ENCODE measurements at places on chromosomes 6 and 20. TPM values are rescaled to one million over a fixed set of nuclear protein-coding genes. Genes with fewer than 3 reads are reported as not detected.

GRCh38 chr20:51374456-51374830 lies 168.1 kb downstream of the NFATC2 start:
- H3K27me3 ChIP-seq, result no peaks in the 10 kb centered on the region
- no peaks in the 10 kb centered on the region for H3K4me1 ChIP-seq
- H3K27ac ChIP-seq, result no peak overlapping the region
- H3K4me3 ChIP-seq, result no peak overlapping the region
- no peak for DNase-seq

GRCh38 chr6:44064089-44064947 lies 62.9 kb downstream of the MRPL14 start:
- DNase-seq, result no peak
- no peak overlapping the region for H3K4me3 ChIP-seq
- H3K27me3 ChIP-seq, result no peaks in the 10 kb centered on the region
- no peaks in the 10 kb centered on the region for H3K36me3 ChIP-seq

DNA sequence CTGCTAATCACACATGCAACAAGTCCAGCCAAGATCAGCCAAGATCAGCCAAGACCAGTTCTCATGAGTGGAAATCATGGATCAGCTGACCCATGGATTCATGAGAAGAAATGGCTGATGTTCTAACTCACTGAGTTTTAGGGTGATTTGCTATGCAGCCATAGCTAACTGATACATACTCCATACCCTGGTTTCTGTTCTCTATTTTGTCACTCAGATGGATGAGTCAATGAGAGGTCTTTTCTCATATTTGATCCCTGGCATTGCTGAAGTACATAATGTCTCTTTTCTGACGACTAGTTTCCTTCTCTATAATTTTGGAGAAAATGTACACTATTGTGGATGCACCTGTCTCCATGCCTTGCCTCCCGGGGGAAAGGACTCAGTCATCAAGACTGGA lies 118.4 kb upstream of the LY86 start:
- no peak overlapping the region for H3K4me3 ChIP-seq
- DNase-seq, result no peak
- H3K27ac ChIP-seq, result no peak overlapping the region
- no peaks in the 10 kb centered on the region for H3K4me1 ChIP-seq
- no peaks in the 10 kb centered on the region for H3K36me3 ChIP-seq
- no peaks in the 10 kb centered on the region for H3K27me3 ChIP-seq

DNA sequence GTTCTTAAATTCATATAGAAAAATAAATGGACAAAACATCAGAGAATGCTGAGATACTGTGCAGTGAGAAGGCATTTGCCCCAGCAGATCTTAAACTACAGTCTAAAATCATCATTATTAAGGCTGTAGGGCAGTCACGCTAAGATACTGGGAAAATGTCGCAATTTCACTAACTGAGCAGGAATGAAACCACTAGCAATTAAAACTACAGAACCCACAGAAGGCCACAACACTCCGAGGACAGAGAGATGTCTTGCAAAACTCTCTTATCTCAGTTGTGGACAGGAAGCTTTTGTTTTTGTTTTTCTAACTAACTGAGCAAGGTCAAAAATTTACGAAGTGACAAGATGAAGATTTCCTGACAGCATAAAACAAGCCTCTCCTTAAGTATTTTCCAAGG lies 18.2 kb downstream of the GNAS-AS1 start:
- no peaks in the 10 kb centered on the region for H3K4me1 ChIP-seq
- H3K27me3 ChIP-seq, result no peaks in the 10 kb centered on the region
- DNase-seq, result no peak
- H3K4me3 ChIP-seq, result no peak overlapping the region
- no peaks in the 10 kb centered on the region for H3K36me3 ChIP-seq

- no peaks in the 10 kb centered on the region for H3K4me1 ChIP-seq
- H3K4me3 ChIP-seq, result no peak overlapping the region
- peak; percentile 96 for DNase-seq
- no peaks in the 10 kb centered on the region for H3K36me3 ChIP-seq
Observed at GRCh38 chr6:160766989-160767646, 65.1 kb downstream of the PLG start.

GRCh38 chr6:138349891-138350290 lies 27.8 kb upstream of the SMIM28 start:
- no peaks in the 10 kb centered on the region for H3K27me3 ChIP-seq
- DNase-seq, result no peak
- no peaks in the 10 kb centered on the region for H3K4me1 ChIP-seq

GRCh38 chr6:80523010-80523409 lies 416.5 kb downstream of the BCKDHB start:
- no peaks in the 10 kb centered on the region for H3K4me1 ChIP-seq
- H3K4me3 ChIP-seq, result no peak overlapping the region
- no peak for DNase-seq
- no peaks in the 10 kb centered on the region for H3K27me3 ChIP-seq
- no peaks in the 10 kb centered on the region for H3K36me3 ChIP-seq

- H3K27me3 ChIP-seq, result no peaks in the 10 kb centered on the region
- H3K4me3 ChIP-seq, result no peak overlapping the region
- H3K4me1 ChIP-seq, result no peaks in the 10 kb centered on the region
- no peak for DNase-seq
- H3K27ac ChIP-seq, result no peak overlapping the region
Observed at GRCh38 chr6:104908888-104909525, 47.9 kb upstream of the LIN28B start.

- no peak for DNase-seq
- no peaks in the 10 kb centered on the region for H3K4me1 ChIP-seq
- H3K36me3 ChIP-seq, result no peaks in the 10 kb centered on the region
- H3K4me3 ChIP-seq, result no peak overlapping the region
Observed at GRCh38 chr6:24971067-24971466, 35.3 kb upstream of the RIPOR2 start.

DNA sequence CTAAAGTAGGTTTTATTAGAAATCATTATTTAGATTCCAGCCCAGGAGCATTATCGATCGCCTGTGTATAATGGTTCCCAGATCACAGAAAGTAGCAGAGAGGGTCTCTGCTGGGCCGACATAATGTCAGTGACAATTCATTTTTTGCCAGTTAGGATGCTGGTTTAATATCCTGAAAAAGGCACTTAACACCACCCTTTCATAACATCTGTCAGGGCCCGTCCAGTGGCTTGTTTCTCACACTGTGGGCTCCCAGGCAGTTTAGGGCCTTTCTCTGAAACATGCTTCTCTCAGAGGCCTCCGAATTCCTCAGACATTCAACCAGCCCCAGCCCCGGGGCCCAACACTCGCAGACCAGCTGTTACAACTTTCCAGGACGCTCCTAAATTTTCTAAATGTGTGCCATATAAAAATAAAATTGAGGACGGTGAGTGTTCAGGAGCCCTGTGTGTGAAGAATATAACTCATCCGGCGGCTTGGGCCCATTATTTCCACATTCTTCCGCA lies 108.6 kb upstream of the EYA4 start:
- no peak for DNase-seq
- no peaks in the 10 kb centered on the region for H3K4me1 ChIP-seq
- H3K4me3 ChIP-seq, result no peak overlapping the region
- H3K27ac ChIP-seq, result no peak overlapping the region

DNA sequence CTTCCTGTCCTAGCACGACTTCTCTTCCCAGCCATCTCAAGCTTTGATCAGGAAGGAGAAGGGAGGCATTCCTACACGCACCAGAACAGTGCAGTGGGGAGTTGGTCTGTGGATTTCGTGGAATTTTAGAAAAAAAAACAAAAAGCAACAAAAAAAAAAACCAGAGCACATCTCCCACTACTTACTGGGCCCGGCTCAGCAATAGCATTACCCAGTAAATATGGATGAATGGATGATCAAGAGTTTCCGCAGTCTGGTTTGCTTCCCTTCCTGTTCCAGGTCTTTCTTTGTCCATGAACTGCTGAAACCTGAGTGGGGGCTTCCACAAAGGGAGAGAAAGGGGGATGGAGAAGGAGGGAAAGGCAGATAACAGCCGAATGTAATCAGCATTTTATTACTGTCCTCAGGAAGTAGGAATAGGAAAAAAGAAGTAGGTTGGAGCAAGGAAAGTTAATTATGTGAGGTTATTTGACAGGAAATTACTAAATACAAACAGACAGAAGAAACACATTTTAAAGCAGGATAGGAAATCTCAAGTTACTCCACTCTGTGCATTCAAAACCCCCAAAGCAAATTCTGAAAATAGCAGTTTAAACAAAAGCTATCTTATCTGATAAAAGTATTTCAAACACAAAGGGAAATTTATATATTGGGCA lies 349.0 kb downstream of the PRL start:
- no peak overlapping the region for H3K4me3 ChIP-seq
- no peak overlapping the region for H3K27ac ChIP-seq
- H3K36me3 ChIP-seq, result no peaks in the 10 kb centered on the region
- H3K27me3 ChIP-seq, result no peaks in the 10 kb centered on the region
- DNase-seq, result peak; percentile 77

- H3K27ac ChIP-seq, result no peak overlapping the region
- no peaks in the 10 kb centered on the region for H3K36me3 ChIP-seq
- H3K4me1 ChIP-seq, result no peaks in the 10 kb centered on the region
- DNase-seq, result no peak
- H3K27me3 ChIP-seq, result no peaks in the 10 kb centered on the region
Observed at GRCh38 chr6:146871611-146872425, 273.0 kb downstream of the ADGB start.

- H3K4me3 ChIP-seq, result no peak overlapping the region
- no peak for DNase-seq
- H3K27ac ChIP-seq, result no peak overlapping the region
- no peaks in the 10 kb centered on the region for H3K27me3 ChIP-seq
- peaks cover 17% of the 10 kb centered on the region for H3K4me1 ChIP-seq
- no peaks in the 10 kb centered on the region for H3K36me3 ChIP-seq
Observed at GRCh38 chr6:143746202-143747119, 68.7 kb downstream of the PHACTR2 start.

GRCh38 chr6:158272324-158272723 lies 39.9 kb upstream of the TULP4 start:
- no peak overlapping the region for H3K27ac ChIP-seq
- H3K4me3 ChIP-seq, result no peak overlapping the region
- H3K4me1 ChIP-seq, result no peaks in the 10 kb centered on the region
- H3K36me3 ChIP-seq, result no peaks in the 10 kb centered on the region

DNA sequence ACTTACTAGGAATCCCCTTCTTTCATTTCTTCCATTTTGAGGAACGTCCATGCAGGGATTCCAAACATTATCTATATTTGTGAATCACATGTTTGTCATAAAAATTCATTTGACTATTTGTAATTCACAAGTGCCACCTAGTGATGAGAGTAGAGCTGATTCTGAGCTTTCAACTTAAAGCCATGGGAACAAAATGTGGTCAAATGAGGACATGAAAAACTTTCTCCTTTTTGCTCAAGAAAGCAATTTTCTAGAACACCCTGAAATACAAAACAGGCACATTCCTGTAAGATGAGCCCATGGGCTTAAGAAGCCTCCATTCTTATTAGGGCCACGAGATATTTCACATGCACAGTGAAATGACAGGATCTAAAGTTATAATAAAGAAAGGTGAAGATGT lies 12.3 kb downstream of the MAP3K7 start:
- H3K4me1 ChIP-seq, result no peaks in the 10 kb centered on the region
- H3K27ac ChIP-seq, result no peak overlapping the region
- no peak overlapping the region for H3K4me3 ChIP-seq
- DNase-seq, result no peak

DNA sequence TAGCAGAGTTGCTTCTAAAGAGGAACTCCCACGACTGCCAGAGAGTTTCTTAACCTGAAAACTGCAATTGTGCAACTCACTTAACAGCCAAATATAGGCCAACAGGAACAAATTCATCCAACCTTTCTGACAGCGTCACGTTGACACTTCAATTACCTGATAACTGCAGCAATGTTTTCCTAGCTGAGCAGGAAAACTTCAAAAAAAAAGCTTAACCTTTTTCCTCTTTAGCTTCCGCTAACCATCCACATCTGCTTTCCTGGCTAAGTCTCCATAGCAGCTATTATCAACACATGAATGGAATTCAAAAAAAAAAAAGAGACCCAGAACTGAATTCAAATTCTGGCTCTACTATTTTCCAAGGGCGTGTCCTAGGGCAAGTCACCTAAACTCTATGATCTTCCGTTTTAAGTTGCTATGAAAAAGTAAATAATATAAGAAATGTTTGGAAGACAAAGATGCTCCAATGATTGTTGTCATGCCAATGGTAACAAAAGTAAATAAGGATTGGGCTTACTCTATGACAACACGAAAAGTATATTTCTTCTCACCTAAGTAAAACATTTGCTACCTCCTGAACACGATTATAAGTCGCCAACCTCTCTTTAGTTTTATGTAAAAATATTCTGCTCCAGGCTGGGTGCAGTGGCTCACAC lies 524.6 kb upstream of the JARID2 start:
- H3K27ac ChIP-seq, result no peak overlapping the region
- H3K36me3 ChIP-seq, result no peaks in the 10 kb centered on the region
- peaks cover 3% of the 10 kb centered on the region for H3K4me1 ChIP-seq

DNA sequence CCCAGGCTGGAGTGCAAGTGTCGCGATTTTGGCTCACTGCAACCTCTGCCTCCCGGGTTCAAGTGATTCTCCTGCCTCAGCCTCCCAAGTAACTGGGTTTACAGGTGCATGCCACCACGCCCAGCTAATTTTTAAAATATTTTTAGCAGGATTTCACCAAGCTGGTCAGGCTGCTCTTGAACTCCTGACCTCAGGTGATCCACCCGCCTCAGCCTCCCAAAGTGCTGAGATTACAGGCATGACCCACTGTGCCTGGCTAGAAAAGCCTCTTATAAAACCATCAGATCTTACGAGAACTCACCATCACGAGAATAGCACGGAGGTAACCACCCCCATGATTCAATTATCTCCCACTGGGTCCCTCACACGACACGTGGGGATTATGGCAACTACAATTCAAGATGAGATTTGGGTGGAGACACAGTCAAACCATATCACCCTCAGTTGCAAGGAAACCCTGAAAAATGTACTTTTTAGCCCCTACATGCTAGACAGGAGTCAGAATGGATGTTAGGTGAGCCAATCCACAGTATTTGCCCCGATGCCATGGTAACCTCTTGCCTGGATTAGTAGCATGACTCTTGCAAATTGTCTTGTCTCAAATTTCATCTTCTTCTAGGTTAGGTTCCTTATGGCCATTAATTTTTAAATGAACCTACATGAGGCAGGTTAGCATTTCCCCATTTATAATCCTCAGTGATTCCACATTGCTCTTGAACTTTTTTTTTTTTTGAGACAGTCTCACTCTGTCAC lies 17.1 kb upstream of the SASH1 start:
- no peaks in the 10 kb centered on the region for H3K27me3 ChIP-seq
- H3K4me1 ChIP-seq, result peaks cover 8% of the 10 kb centered on the region
- DNase-seq, result no peak
- no peaks in the 10 kb centered on the region for H3K36me3 ChIP-seq
- no peak overlapping the region for H3K27ac ChIP-seq
- no peak overlapping the region for H3K4me3 ChIP-seq

Gene MYLK2
- not detected for total RNA-seq

Gene STMND1
- not detected for total RNA-seq

Gene BNIP5
- total RNA-seq, result 0.44 TPM

Gene GABRR1
- total RNA-seq, result not detected

Gene MRAP2
- total RNA-seq, result 5.0 TPM

Gene TSHZ2
- total RNA-seq, result 15.5 TPM

Gene PLCB4
- 17.7 TPM for total RNA-seq

Gene ELOVL5
- total RNA-seq, result 42.0 TPM

Gene SLC2A4RG
- 154 TPM for total RNA-seq
